ENCODE measurements at places on chromosomes 1 and 21. TPM values are rescaled to one million over a fixed set of nuclear protein-coding genes. Genes with fewer than 3 reads are reported as not detected.

DNA sequence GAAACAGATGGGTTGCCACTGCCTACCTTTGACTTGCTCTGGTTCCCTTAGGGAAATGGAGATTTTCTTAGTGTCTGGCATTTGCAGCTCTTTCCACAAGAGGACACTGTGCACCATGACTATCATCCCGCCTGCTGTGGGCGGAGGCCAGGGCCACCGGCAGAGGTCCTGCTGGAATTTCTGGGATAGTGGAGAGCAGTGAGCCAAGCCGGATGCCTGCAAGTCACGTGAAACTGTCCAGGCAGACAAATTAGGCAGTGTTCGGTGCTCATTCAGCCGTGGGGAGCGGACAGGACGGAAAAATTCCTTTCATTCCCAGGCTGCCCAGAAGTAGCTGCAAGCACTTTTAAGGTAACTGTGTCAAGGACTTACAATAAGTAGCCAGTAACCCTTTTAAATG lies 43.4 kb downstream of the IGSF5 start:
- no peak overlapping the region for H3K4me3 ChIP-seq
- H3K36me3 ChIP-seq = no peaks in the 10 kb centered on the region
- peak; percentile 82 for DNase-seq
- peak overlapping the region; percentile 48 for H3K27ac ChIP-seq

Gene PTGER3
- 193 TPM for total RNA-seq

Gene KCNJ15
- total RNA-seq = 6.9 TPM

Gene SCYL3
- 17.4 TPM for total RNA-seq

DNA sequence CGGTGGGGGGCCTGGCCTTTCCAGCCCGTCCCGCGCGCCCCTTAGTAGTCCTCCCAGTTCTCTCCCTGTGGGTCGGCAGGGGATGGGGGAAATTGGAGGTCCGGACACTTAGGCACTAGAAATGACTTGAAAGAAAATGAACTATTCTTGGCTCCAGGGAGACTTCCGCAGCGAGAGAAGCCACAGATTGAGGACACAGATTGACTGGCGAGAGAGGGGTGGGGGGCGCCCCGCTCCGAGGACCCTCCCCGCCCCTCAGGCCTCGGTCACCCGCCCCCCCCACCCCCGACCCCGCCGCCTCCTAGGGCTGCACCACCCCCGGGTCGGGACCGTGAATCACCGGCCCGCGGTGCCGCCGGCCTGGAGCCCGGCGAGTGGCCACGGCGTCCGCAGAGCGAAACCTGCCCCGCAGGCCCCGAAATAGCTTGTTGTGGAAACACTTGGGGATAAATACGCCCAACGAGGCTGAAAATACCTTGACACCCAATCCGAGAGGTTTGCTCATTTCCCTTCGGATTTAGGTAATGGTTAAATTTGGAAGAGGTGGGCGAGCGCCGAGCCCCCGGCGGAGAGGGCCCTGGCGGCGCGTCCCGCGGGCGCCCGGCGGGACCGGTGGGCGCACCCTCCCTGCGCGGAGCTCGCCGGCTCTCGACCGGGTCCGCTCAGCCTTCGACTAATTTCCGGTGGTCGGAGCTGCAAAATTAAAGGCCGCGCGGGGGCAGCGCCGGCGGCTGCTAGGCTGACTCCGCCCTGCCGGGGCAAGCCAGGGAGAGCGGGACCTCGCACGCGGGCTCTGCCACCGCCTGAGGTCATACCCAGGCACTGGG lies at the start of gene GFI1:
TSS of gene GFI1 (minus strand) at position 675 of the 827 bp plus-strand sequence. CDS start 3,438 bp downstream, outside the sequence.
- no peaks in the 10 kb centered on the region for H3K36me3 ChIP-seq
- H3K27me3 ChIP-seq = peaks cover 62% of the 10 kb centered on the region
- peak within 1 kb of the TSS; percentile 44 for H3K27ac ChIP-seq
- peak within 1 kb of the TSS; percentile 69 for H3K4me3 ChIP-seq

Gene PPFIA4
- total RNA-seq = 2.9 TPM

- H3K27ac ChIP-seq = peak overlapping the region; percentile 73
- no peaks in the 10 kb centered on the region for H3K4me1 ChIP-seq
- no peak overlapping the region for H3K4me3 ChIP-seq
- no peak for DNase-seq
- H3K27me3 ChIP-seq = no peaks in the 10 kb centered on the region
- H3K36me3 ChIP-seq = no peaks in the 10 kb centered on the region
Observed at GRCh38 chr1:203643213-203644045, 16.8 kb downstream of the ATP2B4 start.

GRCh38 chr1:12617511-12617900 lies 504 bp downstream of the DHRS3 start:
- DNase-seq = no peak
- peak overlapping the region; percentile 97 for H3K27ac ChIP-seq
- H3K36me3 ChIP-seq = no peaks in the 10 kb centered on the region
- peak overlapping the region; percentile 92 for H3K4me3 ChIP-seq

- H3K36me3 ChIP-seq = no peaks in the 10 kb centered on the region
- no peak for DNase-seq
- H3K4me1 ChIP-seq = no peaks in the 10 kb centered on the region
- no peak overlapping the region for H3K27ac ChIP-seq
Observed at GRCh38 chr1:59315529-59316463, 18.9 kb downstream of the FGGY start.
